ENCODE measurements at places on chromosomes 3 and 15.

GRCh38 chr15:40807888-40808461 is 702 bp upstream of the DNAJC17 start:
- no peak for DNase-seq

- no peak for DNase-seq
Observed at GRCh38 chr3:46122091-46122490, 86.0 kb downstream of the CCR1 start.

GRCh38 chr3:184566441-184567414 is 5.1 kb downstream of the EPHB3 start:
- no peak for DNase-seq

DNA sequence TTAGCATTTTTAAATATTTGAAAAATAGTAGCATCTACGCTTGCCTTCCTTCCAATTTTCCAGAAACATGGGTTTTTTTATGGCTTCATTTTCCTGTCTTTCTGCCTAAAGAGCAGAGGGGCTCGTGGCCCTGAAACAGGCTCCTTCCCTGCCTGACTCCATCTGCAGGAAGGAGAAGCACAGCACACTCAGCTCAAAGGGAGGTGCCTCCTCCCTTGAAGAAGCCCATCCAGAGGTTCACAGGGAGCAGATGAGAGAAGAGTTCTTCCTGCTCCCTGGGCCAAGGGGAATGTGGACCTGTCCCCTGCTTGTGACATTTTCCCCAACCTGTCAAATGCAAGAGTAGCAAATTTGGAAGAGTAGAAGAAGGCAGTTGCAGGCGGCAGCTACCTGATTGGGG is 55.8 kb downstream of the BBX start:
- no peak for DNase-seq

DNA sequence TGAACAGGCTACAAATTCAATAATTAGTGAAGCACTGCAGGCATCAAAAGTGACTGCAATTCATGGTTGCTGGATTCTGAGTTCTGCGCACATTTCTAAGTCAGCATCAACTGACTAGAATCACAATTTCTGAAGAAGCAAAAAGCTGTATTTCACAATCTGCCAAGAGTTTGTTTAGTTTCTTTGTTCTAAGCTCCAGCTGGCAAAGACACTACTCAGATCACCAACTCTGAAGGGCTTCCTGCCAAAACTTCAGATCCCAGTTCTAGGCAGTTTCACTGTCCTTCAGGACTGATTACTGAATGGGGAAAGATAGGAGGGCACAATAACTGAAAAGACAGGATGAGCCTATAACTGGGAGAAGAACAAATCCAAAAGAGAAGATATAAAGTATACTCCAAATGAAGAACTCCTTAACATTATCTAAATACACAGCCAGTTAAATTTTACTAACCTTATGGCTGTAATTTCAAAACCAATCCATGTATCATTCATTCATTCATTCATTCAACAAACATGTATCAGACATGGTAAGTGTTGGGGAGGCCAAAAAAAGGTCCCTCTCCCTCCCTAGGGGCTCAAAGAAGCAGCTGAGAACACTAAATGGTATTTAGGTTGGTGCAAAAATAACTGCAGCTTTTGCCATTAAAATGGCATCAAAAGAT is 17.1 kb downstream of the TJP1 start:
- no peak for DNase-seq

GRCh38 chr3:172511783-172512762 is 11.2 kb downstream of the TNFSF10 start:
- DNase-seq: peak; percentile 74

DNA sequence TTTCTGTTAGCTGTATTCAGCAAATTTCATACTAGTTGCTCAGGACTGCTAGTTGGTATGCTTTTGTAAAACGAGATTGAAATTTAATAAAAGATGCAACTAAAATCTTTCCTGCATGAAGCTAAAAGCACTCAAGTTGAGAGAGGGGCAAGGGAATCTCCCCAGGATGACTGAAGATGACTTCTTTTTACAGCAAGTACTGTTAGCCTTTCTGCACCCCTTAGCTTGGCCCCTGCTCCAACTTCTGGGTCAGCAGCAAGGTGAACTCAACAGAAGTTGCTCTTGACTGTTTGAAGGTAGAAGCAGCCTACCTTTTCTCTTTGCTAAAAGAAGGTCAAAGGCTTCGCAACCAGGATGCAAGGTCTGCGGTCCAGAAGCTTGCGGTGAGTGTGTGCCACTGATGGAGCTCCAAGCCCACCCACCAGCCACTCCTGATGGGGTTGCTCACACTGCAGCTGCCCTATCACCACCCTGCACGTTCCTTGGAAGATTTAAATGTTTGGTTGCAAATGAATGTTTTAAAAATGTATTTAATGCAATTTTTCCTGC is 32.5 kb downstream of the NME9 start:
- DNase-seq: no peak

DNA sequence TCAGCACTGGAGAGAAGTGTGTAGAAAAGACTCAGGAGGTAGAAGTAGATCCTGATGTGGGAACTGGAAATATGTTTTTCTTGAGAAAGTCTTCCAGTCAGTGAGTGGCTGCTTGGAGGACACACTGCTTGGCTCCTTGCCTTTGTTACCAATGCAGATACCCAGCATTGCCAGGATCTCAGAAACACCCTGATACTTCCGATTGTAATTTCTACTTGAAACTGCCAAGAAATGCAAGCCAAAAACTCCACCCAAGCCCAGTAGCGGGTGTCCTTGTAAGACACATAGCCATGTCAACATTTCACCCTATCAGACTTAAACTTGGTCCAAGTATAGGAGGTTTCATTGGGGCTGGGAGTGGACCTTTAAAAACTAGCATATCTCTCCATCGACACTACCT is 141.8 kb downstream of the ALDH1A2 start:
- DNase-seq: no peak

DNA sequence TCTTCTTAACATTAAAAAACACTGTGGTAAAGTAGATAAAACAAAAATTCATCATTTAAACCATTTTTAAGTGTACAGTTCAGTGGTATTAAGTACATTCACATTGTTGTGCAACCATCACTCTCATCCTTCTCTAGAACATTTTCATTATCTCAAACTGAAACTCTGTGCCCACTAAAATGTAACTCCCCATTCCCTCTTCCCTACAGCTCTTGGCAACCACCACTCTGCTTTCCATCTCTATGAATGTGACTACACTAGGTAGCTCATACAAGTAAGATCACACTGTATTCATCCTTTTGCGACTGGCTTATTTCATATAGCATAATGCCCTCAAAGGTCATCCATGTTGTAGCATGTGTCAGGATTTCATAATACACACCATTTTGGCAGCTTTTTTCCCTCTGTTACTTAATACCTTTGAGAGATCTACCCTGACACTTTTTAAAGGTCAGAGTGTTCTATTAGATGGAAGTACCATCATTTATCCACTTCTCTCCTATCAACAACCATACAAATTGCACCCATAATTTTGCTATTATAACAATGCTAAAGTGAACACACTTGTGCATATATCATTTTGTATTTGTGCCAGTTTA is 42.9 kb upstream of the FRMD4B start:
- DNase-seq: no peak

DNA sequence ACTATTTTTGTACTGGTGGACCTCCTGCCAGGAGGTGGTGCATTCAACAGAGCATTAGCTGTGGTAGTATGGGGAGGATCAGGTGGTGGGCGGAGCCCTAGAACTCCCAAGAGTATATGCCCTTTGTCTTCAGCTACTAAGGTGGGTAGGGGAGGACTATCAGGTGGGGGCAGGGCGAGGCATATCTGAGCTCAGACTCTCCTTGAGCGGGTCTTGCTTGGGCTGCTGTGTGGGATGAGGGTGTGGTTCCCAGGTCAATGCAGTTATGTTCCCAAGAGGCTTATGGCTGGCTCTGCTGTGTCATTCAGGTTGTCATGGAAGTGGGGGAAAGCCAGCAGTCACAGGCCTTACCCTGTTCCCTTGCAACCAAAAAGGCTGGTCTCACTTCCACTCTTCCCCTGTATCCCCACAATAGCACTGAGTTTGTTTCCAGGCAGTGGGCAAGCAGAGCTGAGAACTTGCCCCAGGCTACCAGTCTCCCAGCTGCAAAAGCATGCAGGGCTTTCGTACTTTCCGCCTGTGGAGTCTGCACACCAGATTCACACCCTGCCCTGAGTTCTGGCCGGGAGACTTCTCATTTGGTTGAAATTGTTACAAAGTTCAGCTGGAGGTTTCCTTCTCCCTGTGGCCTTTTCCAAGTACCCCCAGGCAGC is 93.7 kb upstream of the DPPA4 start:
- DNase-seq: no peak

DNA sequence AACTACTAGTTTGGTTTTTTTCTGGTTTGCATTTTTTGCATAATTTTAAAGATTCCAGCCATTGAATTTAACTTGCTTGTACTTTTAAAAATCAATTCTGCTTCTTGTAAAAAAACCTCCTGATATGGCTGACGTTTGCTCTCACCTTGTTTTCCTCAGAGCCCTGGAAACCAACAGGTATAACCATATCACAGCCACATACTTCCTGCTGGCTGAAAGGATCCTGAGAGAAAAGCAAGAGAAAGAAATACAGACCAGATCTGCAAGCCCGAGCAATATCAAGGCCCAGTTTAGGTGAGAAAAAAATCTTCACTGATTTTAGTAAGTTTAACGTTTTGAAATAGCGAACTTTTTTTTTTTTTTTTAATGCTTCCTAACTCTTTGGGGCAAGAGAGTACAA is 56.8 kb downstream of the SNRK start:
- DNase-seq: no peak

DNA sequence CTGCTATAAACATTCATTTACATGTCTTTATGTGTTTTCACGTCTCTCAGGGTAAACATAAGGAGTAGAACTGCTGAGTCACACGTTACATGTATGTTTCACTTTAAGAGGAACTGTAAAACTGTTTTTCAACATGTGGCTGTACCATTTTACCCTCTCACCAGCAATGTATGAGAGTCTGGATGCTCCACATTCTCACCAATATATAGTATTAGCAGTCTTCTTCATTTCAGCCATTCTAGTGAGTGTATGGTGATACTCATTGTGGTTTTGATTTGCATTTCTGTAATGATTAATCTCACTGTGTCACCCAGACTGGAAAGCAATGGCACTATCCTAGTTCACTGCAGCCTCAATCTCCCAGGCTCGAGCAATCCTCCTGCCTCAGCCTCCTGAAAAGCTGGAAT is 37.1 kb downstream of the PHC3 start:
- no peak for DNase-seq

DNA sequence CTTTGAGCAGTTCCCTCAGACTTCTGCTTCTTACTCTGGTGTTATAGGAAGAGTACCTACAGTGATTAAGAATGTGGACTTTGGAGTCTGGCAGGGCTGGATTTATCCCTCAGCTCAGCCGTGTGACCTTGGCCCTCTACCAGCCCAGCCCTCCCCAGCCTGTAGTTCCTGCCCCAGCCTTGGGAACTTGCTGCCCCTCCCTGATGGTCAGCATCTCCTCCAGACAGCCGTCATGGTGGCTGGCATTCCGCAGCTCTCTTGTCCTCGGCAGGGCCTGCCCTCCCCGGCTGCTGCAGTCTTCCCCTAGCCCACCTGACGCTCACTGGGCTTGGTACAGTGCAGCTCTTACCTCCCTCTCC is 21.9 kb upstream of the CPNE9 start:
- DNase-seq: no peak

DNA sequence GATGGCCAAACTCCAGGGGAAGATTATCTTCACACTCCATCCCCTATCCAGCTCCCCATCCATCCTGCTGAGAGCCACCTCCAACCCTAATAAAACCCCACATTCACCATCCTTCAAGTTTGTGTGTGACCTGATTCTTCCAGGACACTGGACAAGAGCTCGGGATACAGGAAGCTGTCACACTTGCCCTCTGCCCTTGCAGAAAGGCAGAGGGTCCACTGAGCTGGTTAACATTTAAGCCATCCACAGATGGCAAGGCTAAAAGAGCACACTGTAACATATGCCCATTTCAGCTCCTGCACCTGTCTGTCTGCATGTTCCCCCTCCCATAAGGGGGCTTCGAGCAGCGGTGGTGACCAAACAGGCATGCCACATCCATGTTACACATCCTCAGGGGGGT is 29.8 kb downstream of the SETMAR start:
- DNase-seq: no peak

- no peak for DNase-seq
Observed at GRCh38 chr3:134374105-134374790, at the start of gene AMOTL2. Gene AMOTL2, minus strand, starts transcription at chr3:134374447. Its CDS starts 3,014 bp downstream, at chr3:134371433.

- no peak for DNase-seq
Observed at GRCh38 chr15:26261966-26262365, 398.8 kb upstream of the ATP10A start.

- no peak for DNase-seq
Observed at GRCh38 chr15:77773903-77774302, 141.2 kb upstream of the LINGO1 start.

DNA sequence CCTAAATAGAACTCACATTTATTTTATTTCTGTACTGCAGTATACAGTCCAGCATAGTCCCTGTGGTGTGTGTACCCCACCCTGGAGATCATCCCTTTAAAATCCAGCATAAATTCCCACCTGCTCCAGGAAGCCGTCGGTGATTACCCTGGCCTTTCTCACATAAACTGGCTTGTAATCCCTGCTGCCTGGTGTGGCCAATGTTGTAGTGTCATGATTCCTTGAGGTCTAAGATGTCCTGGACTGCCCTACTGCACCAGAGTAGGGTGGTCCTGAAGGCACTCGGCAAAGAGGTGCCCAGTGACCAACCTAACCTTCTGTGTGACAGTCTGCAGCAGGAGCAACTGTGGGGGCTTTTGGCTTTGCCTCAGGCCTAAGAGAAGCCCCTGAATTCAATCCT is 58.9 kb downstream of the ITGA11 start:
- DNase-seq: no peak

GRCh38 chr3:99167071-99167470 is 265.6 kb upstream of the DCBLD2 start:
- DNase-seq: no peak

DNA sequence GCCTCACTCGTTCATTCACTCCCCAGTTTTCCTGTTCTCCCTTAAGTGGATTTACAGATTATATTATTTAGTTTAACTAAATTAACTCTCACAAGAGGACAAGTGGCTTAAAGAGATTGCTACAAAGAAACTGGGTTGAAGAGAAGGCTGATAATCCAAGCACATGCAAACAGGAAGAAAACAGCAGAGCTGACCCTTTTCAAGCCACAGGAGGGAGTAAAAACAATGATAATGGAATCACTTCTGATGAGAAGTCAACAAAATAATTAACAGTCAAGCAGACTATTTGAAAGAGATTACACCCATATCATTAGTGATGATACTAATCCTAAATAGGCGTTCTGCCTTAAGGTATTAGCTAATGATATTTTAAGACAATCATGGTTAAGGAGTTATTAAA is 31.7 kb downstream of the BOC start:
- no peak for DNase-seq

DNA sequence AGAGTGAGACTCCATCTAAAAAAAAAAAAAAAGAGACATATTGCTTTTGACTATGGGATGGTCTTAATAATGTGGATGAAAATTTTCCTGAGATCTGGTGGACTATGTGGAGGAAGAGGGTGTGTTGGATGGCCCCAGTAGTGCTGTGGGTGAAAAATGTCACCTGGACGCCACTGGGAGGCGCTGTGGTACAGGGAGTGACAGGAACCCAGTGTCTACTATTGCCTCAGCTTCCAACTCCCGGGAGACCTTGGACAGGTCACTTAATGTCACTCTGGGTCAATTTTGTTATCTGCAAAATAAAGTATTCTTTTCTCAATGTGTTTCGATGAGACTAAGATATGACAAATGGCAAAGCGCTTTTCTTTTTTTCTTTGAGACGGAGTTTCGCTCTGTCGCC is 27.7 kb upstream of the DCP1A start:
- peak; percentile 22 for DNase-seq

Measured in stimulated activated CD4-positive, alpha-beta T cell treated with anti-CD3 and anti-CD28 coated beads, TNF-alpha, amount 100 ng/mL, for 24 hours (primary cell).